ENCODE measurements at places on chromosomes 4 and X.

DNA sequence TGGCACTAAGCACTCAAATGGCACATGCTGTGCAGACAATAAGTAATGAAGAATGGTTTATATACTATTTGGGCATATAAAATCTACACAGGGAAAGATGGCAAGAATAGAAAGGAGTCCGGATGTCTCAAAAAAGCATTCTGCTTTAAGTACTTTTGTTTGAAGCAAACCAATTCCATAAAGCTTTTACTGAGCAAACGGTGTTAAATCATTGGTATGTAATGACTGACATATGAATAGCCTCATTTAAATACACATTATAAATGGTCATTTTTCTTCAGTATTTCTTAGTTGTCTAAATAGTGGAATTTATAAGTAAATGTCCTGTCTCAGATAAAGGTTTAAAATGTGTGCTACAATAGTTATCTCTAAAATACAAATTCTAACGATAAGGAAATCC lies 6.0 kb downstream of the FBXO8 start:
- no peak for DNase-seq

DNA sequence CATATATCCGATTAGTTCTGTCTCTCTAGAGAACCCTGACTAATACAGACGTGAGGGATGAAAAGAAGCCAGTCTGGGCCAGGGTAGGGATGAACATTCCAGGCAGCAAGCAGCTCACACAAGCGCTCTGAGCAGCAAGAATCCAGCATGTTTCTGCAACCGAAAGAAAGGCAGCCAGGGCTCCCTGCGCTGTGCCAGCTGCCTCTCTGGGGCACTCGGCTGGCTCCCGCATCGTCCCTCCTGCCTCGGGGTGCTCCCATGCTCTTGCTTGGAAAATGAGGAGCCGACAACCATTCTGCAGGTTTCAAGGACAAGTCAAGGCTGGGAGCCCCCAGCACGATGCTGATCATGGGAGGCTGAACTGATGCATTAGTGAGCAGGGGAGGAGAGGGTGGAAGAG lies 7.0 kb downstream of the JAKMIP1 start:
- no peak for DNase-seq

DNA sequence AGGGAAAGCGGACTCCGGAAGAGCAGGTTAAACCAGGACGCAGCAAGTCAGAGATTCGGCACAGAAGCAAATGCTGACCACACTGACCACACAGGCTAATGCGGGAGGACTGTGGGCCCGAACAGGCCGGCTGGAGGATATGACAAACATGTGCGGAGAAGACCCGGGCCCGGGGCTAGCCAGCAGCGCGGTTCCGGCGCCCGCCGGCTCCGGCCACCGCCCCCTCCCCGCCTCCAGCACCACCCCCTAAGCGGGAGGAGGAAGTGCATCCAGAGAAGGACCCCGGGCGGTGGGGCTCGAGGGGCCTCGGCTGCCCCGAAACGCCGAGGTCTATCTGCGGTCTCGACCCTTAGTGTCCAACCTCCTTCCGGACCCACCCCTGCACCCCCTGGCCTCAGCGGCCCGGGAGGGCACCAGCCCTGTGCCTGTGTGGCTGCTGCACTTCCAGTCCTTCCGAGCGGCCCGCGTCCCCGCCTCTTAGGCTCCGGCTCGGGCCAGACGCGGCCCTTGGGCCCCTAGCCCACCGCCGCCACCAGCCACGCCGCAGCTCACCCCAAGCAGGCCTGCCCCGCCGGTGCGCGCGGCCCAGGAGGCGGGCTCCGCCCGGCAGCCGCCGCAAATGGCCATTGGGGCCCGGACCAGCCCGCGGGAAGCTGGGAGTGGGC lies 2.1 kb downstream of the ELOVL6 start:
- peak; percentile 24 for DNase-seq

GRCh38 chr4:54566608-54567007 lies 91.1 kb upstream of the KIT start:
- DNase-seq = no peak

- DNase-seq = no peak
Measured at GRCh38 chr4:173074501-173074946, 94.1 kb upstream of the GALNT7 start.

Data from activated T-helper 1 cell treated with anti-CD3 and anti-CD28 coated beads, Interleukin-2, amount 50 U/mL, for 16 hours (primary cell).